ENCODE measurements at places on chromosomes 11 and 22.
A peak's percentile ranks its signal among the peaks of the same experiment; 100 is the strongest.

DNA sequence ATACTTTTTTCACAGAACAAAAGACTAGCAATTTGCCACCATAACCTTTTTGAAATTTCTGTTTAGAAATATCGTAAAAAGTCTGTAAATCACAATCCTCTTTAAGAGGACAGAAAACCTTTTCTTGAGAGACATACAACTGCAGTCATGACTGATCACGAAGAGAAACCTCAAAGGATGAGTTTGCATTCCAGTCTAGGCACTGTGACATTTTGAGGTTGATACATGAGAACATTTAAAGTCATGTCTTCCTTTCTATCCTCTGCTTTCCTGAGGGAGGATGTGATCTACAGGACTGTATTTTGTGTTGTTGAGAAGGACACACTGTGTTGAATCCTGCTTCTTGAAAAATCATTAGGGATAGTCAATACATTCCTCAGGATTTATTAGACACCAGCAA is 476.7 kb upstream of the CCDC179 start:
- no peak for DNase-seq

GRCh38 chr22:39215426-39216142 is 29.2 kb downstream of the PDGFB start:
- DNase-seq, result no peak

DNA sequence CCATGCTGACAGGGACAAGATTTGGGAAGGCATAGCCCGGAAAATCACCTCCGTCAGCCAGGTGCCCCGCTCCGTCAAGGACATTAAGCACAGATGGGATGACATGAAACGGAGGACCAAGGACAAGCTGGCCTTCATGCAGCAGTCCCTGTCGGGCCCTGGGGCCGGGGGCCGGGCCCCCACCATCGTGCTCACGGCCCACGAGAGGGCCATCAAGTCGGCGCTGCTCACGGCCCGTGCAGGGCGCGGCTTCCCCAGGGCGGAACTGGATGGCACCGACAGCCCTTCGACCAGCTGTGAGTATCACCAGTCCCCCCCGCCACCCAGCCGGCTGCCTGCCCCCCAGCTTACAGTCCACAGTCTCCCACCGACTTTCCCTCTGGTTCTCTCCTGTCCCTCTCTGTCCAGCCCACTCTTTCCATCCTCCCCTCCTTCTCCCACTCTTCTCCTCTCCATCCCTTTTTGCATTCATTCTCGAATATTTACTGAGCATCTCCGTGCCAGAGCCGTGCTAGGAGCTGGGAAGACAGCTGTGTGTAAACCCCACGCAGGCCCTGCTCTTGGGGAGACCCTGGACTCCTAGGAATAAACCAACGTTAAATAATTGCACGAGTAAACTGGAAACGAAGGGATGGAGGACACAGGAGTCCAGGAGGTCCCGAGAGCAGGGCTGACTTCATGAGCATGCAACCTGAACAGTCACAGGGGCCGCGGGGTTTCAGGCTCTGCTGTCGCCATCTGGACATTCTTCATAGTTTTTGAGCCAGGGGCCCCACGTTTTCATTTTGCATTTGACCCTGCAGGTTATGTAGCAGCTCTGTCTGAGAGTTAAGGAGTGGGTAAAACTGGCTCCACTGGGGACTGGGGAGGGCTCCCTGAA is 62.8 kb downstream of the PRDM11 start:
- DNase-seq, result no peak

DNA sequence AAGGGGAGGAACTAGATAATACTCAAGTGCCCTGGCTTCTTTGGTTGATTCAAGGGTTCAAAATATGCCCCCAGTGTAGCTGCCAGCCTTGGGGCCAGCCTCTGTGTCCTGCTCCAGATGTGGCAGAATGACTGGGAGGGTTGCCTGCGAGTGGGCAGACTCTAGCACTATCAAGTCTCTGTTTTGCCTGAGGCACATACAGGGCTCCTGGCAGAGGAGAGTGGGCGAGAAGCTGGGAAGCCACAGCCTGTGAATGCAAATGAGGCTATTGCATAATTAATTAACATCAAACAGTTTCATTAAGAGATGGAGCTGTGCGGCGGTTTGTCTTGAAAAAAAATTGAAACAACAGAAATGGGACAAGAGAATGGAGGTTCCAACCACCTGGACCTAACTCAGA is 50.8 kb downstream of the BUD13 start:
- no peak for DNase-seq

- peak; percentile 13 for DNase-seq
Measured at GRCh38 chr22:49712195-49712791, 115.4 kb downstream of the BRD1 start.

DNA sequence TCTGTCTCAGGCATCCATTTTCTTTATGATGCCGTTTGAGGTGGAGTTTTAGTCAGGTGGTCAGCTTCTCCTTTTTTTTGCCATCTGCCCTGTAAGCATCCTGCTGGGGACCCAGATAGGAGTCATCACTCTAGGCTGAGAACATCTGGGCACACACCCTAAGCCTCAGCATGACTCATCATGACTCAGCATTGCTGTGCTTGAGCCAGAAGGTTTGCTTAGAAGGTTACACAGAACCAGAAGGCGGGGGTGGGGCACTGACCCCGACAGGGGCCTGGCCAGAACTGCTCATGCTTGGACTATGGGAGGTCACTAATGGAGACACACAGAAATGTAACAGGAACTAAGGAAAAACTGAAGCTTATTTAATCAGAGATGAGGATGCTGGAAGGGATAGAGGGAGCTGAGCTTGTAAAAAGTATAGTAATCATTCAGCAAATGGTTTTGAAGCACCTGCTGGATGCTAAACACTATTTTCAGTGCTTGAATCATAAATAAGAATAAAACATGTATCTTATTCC is 10.9 kb upstream of the HBE1 start:
- peak; percentile 98 for DNase-seq

DNA sequence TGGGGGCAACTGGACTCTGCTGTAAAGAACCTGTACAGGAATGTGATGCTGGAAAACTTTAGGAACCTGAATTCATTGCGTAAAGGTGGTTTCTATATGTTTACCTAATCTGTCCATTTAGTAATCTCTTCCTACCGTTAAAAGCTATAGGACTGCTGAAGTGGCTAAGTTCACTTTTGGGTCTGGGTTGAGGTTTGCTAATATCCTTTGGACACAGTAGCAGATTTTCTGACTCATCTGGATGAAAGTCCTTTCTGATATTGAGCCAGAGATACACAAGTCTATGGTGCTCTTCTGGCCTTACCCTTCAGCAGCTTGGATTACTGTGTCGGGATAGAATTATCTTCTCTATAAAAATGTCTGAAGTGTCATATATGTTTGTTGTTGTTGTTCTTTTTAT is 16.9 kb downstream of the ZNF215 start:
- peak; percentile 7 for DNase-seq

DNA sequence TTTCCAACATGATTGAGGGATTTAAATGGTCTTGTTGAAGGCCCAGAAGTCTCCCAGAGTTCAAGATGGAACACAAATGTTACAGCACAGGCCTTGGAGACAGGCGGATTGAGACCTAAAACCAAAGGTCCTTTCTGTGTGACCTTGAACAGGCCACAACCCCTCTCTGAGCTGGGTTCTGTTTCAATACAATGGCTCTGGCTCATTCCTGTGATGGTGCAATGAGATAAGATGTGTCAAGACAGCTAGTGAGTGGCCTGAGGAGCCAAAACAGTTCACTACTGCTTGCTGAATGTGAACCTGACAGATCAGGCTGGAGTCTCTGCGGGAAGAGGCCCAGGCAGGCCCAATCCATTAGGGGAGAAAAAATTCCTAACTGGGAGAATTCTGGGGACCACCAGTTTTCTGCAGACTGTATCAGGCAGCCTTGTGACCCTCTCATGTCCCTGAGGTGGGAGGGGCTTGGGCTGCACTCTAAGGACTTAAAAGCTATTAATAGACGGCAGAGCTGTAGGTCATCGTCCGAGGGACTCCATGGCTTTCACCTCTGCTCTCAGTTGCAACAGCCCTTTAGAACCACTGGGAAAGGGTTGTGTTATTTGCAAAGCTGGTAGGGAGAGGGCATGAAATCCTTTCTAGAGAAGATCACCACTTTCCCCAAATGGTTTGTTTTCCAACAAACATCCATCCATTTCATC is 126.1 kb upstream of the TEAD1 start:
- DNase-seq, result no peak

DNA sequence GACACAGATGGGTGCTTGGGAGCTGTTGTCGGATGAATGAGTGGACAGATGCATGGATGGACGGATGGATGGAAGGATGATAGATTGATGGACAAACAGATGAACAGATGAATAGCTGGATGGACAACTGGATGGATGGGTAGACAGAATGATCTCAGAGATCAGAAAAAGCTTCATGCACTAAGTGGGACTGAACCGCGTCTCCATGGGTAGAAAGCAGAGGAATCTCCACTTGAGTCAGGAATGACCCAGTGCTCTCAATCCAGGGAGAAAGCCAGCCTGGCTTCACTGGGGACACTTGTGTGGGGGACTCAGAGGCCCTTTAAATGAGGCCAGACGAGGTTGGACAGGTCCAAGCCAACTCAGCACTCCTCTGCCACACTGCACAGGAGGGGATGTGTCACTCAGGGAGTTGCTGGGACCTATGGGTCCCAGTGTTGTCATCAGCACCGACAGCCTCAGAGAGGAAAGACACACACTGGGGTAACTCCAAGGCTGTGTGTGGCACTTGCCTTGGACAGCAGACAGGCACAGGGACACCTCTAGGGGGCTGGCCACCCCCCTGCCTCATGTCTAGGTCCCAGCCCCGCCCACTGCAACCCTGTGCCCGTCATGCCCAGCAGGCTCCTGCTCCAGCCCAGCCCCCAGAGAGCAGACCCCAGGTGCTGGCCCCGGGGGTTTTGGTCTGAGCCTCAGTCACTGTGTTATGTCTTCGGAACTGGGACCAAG is 5.6 kb downstream of the IGLL5 start:
- DNase-seq, result no peak

GRCh38 chr11:121474680-121475079 is 21.9 kb upstream of the SORL1-AS1 start:
- DNase-seq, result no peak

GRCh38 chr22:40684728-40685127 is 5.4 kb downstream of the MCHR1 start:
- no peak for DNase-seq

DNA sequence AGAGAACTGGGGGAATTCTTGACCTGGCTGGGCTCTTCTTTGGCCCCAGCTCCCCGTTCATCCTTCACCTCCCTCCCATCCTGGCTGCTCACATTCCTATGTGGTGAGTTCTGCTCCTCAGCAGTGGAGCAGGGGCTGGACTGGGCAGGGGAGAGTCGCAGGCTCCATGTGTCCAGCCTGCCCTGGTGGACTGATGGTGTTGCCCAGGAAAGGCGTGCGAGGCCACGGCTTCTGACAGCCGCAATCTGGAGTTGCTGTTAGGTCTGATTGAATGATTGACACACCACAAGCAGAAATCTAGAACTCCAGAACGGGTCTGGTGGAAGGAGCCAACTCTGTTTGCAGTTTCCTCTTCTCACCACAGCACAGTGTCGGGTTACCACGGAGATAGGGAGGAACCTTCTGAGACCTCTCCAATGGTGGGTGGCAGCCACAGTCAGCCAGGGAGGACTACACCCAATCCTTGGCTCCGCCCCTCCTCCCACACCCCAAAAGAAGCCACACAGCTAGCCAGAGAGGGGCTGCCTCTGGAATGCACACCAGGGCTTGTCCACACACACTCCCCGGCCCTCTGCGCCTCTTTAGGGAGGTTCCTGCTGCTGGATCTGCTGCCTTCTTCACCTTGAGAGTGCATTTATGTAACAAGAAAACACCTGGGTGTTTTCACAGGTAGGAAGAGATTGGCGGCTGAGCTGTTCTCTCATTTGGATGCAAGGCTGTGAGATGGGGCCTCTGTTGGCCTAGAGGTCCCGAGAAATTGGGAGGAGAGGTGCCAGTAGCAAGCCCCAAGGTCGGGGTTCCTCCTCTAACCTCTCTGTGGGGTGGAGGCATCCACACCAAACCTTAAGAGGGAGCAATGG is 56.4 kb upstream of the CD44 start:
- peak; percentile 73 for DNase-seq

DNA sequence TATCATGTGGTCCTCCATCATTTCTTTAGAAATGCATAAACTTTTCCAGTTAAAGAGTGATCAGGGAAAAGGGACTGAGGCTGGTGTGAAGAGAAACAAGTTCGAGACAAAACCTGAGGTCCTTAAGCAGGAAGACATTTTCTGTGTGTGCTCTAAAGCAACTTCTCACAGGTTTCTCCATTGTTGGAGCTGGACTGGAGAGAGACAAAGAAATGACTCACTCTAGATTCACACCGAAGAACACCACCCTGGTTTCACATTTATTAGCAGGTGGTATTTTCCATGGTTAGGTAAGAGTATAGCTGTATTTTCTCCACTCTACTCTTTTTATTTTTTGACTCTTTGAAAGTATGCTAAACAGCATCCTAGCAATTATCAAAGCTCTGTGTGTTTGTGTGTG is 736.4 kb downstream of the KCNA4 start:
- peak; percentile 29 for DNase-seq

DNA sequence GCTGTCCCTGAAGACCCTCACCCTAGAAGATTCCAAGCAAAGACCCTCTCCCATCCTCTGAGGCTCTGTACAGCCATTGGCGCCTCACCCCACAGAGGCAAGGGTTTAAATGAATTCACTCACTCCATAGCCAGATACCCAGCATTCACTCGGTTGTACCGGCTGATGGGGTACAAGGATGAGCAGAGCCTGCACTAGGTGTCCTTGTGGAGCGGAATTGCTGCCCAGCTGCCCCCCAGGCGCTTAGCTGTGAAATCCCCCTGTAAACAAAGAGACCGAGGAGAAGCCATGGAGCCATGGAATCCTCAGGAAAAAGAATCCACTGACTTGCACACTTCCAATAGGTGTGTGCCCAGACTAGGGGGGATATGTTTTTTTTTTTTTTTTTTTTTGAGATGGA is 117.3 kb downstream of the SHANK2 start:
- no peak for DNase-seq

DNA sequence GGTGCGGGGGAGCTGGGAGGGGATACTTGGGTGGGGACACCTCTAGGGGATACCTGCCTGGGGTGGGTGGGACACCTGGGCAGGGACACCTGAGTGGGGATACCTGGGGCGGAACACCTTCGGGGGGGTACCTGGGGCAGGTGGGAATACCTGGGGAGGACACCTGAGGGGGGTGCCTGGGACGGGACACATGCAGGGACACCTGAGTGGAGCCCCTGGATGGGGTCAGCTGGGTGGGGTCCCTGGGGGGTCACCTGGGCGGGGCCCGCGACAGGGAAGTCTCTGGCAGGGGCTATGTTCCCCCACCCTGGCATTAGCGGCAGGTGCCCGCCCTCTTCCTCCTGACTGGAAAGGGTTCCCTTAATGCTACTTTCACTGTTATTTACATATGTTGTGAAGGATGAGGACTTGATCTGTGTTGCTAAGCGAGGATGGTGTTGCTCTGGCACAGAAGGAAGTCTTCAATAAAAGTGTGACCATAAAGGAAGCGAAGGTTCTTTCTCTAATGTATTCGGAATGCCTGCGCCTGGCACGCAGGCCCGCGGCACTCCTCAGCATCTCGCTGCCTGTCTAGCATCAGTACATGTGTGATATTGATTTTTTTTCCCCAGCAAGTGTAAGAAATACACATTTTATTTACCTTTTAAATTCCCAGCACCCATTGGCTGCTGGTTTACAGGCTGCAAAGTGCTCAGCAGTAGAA is 801.7 kb downstream of the BRD1 start:
- no peak for DNase-seq
